ENCODE measurements at places on chromosomes 16 and 17.

DNA sequence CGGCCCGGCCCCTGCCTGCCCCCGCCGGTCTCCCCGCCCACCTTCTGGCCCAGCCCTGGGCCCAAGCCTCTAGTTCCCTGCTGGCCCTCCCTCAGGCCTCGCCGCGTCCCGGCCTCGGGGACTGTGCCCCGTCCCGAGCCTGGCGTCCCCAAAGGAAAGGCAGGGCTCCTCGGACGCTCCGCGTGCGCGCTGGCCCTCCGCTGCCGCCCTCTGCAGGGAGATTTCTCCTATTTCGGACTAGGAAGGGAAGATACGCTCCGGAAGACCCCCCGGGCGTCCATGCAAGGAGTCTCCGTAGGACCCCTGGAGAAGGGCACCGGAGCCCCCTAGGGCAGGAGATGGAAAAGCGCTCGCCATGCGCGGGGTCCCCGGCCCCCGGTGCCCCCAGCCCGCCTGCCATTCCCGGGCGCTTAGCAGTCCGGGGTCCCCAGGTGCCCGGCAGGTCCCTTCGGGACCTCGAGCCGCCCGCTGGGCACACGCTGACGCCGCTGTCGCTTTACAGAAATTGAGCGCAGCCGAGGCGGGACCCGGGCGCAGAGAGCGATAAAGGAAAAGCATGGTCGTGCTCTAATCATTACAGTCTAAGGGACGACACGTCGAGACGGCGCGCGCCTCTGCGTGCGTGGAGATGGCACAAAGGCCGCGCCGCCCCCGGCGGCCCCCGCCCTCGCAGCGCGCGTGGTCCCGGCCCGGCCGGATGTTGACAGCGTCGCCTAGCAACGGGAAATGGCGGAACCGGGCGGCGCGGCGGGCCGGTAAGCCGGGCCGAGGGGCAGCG lies at the start of gene CCDC40:
TSS of gene CCDC40 (plus strand) at position 706 of the 778 bp plus-strand sequence. CDS start at position 727, 21 bp downstream.
- peak; percentile 80 for DNase-seq
- H3K4me3 ChIP-seq: peak within 1 kb of the TSS; percentile 89
- H3K4me1 ChIP-seq: peaks cover 14% of the 10 kb centered on the region
- peak within 1 kb of the TSS; percentile 72 for H3K27ac ChIP-seq
- H3K36me3 ChIP-seq: no peaks in the 10 kb centered on the region

DNA sequence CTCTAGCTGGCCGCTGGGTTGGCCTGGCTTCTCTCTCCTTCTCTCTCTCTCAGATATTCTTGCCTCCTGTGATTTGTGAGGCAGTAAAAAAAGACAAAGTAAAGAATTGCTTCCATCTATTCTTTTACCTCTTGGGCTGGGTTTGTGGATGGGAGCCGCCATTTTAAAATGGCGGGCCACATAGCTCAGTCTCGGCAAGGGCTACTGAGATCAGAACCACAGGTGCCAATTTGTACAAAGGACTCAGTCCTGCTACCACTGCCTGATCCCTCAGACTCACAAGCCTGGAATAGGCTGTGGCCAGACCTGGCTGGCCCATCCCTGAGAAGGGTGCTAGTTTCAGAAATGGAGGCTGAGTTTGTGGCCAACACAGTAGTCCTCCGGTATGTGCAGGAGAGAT lies 24.1 kb downstream of the NOD2 start:
- no peak overlapping the region for H3K4me3 ChIP-seq
- no peaks in the 10 kb centered on the region for H3K27me3 ChIP-seq
- H3K4me1 ChIP-seq: peaks cover 46% of the 10 kb centered on the region
- DNase-seq: no peak
- no peak overlapping the region for H3K27ac ChIP-seq
- no peaks in the 10 kb centered on the region for H3K36me3 ChIP-seq

GRCh38 chr17:30433514-30433913 lies 43.7 kb upstream of the GOSR1 start:
- peaks cover 50% of the 10 kb centered on the region for H3K36me3 ChIP-seq
- H3K27ac ChIP-seq: no peak overlapping the region
- H3K27me3 ChIP-seq: no peaks in the 10 kb centered on the region
- no peak overlapping the region for H3K4me3 ChIP-seq

DNA sequence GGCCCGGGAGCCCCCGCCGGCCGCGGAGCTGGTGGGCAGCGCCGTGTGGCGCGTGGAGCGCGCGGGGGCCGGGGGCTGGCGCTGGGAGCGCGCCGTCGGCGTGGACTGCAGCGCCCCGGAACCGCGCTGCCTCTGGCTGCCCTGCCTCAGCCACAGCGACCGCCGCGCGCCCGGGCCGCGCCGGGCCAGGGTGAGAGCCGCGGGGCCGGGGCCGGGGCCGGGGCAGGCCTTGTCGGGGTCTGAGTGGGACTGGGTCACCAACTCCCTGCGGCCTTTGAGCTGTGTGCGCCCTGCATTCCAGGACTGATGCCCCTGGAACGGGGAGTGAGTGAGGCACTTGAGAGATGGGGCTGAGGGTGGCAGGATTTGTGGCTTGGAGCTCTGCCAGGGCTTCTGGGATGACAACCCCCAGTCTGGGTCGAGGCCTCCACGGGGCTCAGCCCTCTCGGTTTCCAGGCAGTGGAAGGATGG lies 25.7 kb downstream of the ARHGAP23 start:
- no peak overlapping the region for H3K27ac ChIP-seq
- H3K4me3 ChIP-seq: no peak overlapping the region
- H3K27me3 ChIP-seq: peaks cover 32% of the 10 kb centered on the region
- no peaks in the 10 kb centered on the region for H3K36me3 ChIP-seq
- no peak for DNase-seq
- H3K4me1 ChIP-seq: peaks cover 17% of the 10 kb centered on the region

- no peak overlapping the region for H3K27ac ChIP-seq
- no peak overlapping the region for H3K4me3 ChIP-seq
- H3K4me1 ChIP-seq: peaks cover 46% of the 10 kb centered on the region
- no peaks in the 10 kb centered on the region for H3K36me3 ChIP-seq
- H3K27me3 ChIP-seq: peaks cover 10% of the 10 kb centered on the region
Measured at GRCh38 chr17:48510761-48511604, 19.8 kb downstream of the HOXB1 start.

DNA sequence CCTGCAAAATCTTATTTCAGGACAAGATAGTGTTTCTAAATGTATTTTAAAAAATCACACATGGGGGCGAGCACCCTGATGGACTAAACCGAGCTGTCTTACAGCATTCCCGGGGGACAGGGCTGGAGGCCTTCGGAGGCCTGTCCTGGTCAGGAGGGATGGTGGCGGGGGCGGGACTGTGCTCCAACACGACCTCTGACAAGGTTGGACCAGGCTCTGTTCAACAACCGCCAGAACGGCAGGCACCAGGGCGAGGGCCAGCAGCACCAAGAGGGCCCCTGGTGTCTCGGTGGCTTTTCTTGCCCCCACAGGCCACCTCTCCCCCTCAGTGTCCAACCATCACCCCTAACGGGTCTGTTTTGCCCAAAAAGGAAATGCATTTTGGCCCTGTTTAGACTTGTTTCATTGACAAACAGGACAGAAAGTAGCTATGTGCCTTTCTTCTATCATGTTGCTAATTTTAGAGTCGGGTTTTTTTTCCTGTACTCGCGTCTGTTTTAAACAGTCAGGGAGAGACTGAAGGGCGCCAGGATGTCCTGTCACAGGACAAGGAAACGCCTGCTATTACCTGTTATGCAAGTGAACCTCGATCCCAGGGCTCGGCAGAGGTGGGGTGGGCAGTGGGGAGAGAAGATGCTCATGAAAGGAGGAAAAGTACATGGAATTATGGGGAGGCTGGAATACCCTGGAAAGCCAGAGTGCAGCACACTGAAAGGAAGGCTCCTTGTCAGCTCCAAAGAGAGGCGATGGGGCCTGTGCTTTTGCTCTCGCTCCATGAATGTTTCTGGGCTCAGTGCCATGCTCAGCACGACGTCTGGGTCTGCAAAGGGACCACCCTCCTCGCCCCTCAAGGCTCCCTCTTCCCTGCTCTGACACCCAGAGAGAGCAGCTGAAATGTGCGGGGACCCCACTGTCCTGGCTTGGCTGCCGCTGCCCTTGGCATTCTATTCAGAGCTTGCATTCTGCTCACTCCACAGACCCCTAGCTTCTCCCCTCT lies 11.9 kb downstream of the TMEM204 start:
- peaks cover 64% of the 10 kb centered on the region for H3K4me1 ChIP-seq
- H3K27me3 ChIP-seq: no peaks in the 10 kb centered on the region
- H3K27ac ChIP-seq: peak overlapping the region; percentile 98
- H3K36me3 ChIP-seq: peaks cover 10% of the 10 kb centered on the region
- no peak for DNase-seq

GRCh38 chr17:7414837-7415236 lies 5.3 kb upstream of the SPEM1 start:
- no peaks in the 10 kb centered on the region for H3K36me3 ChIP-seq
- no peaks in the 10 kb centered on the region for H3K27me3 ChIP-seq
- no peaks in the 10 kb centered on the region for H3K4me1 ChIP-seq

DNA sequence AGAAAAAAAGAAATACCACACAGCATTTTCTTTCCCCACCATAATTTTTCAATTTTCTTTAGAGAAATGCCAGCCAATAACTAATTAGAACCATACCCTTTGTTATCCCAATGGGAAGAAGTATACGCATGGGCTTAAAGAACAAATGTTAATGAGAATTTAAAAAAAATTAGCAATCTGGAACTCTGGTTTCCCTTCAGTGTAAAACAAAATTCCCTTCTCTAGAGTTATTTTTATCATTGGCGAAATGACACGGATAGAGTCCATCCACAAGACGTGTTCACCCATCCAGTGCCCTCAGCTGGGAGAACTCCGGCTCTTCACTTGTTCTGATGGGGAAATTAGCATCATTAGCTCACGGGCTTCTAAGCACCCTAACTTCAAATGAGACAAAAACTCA lies 3.3 kb downstream of the NXN start:
- no peak overlapping the region for H3K4me3 ChIP-seq
- no peaks in the 10 kb centered on the region for H3K36me3 ChIP-seq
- no peak overlapping the region for H3K27ac ChIP-seq
- H3K27me3 ChIP-seq: peaks cover 39% of the 10 kb centered on the region
- DNase-seq: no peak

DNA sequence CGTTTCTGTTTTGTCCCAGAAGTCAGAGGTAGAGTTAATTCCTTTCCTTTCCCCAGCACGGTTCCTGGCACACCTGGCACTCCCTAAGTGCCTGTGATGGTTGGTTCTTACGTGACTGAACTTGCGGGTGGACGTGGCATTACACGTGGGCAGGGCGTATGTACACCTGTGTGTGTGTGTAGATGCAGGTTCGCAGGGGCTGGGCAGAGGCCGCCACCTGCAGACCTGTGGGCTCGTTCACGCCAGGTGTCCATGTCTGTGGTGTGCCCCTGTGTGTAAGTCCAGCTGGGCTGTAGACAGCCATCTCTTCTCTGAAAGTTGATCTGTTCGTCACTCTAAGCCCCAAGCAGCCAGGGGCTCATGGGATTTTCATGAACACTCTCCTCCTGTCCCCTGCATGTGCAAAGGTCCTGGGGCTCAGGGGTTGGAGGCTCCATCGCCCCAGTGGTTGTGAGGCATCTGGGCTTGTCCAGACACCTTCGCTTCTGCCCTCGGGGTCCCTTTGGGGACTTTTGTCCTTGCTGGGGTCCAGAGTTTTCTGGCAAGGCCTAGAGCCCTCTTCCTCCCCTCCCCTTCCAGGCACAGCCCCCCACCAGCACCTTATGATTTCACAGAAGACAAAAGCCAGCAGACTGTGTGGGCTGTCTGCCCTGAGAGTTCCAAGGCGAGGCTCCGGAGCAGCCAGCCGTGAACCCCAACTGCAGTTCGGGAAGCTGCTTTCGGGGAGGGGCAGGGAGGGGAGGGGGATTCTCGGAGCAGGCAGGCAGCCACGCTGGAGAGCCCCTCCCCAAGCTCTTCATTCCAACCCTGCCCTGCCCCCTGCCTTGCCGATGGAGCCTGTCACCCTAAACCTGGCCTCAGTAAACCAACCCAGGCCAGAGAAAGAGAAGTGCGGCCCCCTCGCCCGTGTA lies 5.4 kb upstream of the FSCN2 start:
- peaks cover 10% of the 10 kb centered on the region for H3K27me3 ChIP-seq
- no peak overlapping the region for H3K4me3 ChIP-seq
- H3K27ac ChIP-seq: no peak overlapping the region
- H3K36me3 ChIP-seq: no peaks in the 10 kb centered on the region

DNA sequence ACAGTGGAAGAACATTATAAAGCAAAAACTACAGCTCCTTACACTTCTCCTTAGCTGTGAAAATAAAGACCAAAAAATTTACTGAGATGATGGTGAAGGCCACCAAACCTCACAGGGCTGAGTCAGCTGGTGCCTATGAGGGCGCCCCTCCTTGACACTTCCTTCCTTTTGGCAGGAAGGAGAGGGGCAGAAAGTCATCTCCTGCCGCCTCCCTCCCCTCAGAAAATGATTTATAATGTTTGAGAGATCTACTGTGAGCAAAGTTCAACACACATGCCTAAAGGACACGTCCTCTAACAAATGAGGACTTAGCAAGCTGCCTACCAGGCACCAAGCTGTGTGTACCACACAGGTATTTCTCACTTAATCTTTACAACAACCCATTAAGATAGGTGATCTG lies 245.7 kb downstream of the PRKCA start:
- H3K27me3 ChIP-seq: no peaks in the 10 kb centered on the region
- DNase-seq: peak; percentile 40
- peak overlapping the region; percentile 71 for H3K27ac ChIP-seq
- peaks cover 65% of the 10 kb centered on the region for H3K4me1 ChIP-seq
- H3K4me3 ChIP-seq: peak overlapping the region; percentile 41

DNA sequence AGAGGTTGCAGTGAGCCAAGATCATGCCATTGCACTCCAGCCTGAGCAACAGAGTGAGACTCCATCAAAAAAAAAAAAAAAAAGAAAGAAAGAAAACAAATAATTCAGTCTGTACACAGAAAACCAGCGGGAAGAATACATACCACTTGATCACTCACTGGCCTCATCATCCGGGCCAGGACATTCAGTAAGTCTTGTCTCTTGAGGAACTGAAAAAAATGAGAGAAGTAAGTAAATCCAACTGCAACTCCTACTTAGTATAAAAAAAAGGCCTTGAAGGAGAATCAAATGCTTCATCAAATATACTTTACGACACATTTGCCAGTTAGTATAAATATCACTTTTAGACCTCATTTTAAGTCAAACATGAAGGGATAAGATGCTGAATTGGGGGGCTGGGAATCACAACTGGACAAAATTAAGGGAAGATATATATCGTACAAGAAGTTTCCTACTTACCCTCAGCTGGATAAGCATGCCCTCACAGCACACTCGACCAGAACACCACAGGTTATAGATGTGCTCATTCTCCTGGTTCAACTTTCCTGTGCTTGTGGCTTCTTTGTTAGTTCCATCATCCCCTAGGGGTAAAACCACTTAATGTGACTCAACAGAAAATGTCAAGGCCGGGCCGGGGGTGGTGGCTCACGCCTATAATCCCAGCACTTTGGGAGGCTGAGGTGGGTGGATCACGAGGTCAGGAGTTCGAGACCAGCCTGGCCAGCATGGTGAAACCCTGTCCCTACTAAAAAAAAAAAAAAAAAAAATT lies 12.4 kb downstream of the CCDC47 start:
- DNase-seq: peak; percentile 42
- H3K27me3 ChIP-seq: no peaks in the 10 kb centered on the region
- H3K4me3 ChIP-seq: no peak overlapping the region
- peak overlapping the region; percentile 44 for H3K27ac ChIP-seq

DNA sequence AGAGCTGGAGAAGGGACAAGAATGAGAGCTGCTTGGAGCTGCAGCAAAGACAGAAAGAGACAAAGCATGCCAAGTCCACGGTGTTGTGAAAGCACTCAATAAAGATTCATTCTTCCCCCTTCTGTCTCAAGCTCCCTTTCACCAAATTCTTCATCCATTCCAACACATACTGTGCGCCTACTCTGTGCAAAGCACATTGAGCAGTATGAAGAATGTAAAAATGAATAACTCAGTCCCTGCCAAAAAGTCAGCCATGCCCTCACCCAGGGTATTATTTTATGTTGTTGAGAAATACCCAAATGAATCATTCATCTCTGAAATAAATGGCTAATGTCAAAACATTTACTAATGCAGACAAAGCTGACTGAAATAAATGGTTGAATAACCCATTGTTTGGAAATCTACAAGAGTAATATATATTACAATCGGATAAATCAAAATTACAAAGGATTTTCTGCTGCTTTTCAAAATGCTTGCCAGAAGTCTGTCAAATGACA lies 282.9 kb upstream of the IRX5 start:
- no peak overlapping the region for H3K27ac ChIP-seq
- H3K4me1 ChIP-seq: no peaks in the 10 kb centered on the region
- no peak for DNase-seq
- no peaks in the 10 kb centered on the region for H3K36me3 ChIP-seq
- no peak overlapping the region for H3K4me3 ChIP-seq

Data from activated naive CD8-positive, alpha-beta T cell treated with anti-CD3 and anti-CD28 coated beads, Interleukin-2, amount 50 U/mL, for 24 hours (primary cell).